A673 (cell line): ENCODE measurements at places on chromosomes 7 and 10. TPM values are rescaled to one million over a fixed set of nuclear protein-coding genes. Genes with fewer than 3 reads are reported as not detected.

ICA1 gene
- total RNA-seq = not detected in 2 replicates

GRCh38 chr7:73894733-73895551, 34.0 kb downstream of the TMEM270 start:
- DNase-seq = no peak

DPP6 gene
- not detected in 2 replicates for total RNA-seq

CALML5 gene
- not detected in 2 replicates for total RNA-seq

GRCh38 chr10:69645296-69646184, 15.5 kb downstream of the FAM241B start:
- no peak for DNase-seq

FGFR2 gene
- 0.60 and 1.6 TPM in 2 replicates for total RNA-seq

CLEC5A gene
- not detected in 2 replicates for total RNA-seq

GRCh38 chr7:135877805-135878204, 99.4 kb downstream of the MTPN start:
- no peak for DNase-seq

GRCh38 chr10:43068471-43069210, 8.2 kb upstream of the RET start:
- DNase-seq = no peak

GRCh38 chr7:17186745-17187530, 111.5 kb upstream of the AHR start:
- DNase-seq = no peak

GRCh38 chr10:123645615-123646014, 20.5 kb upstream of the GPR26 start:
- DNase-seq = no peak

TUBB8 gene
- 0.24 and 0.35 TPM in 2 replicates for total RNA-seq

DNA sequence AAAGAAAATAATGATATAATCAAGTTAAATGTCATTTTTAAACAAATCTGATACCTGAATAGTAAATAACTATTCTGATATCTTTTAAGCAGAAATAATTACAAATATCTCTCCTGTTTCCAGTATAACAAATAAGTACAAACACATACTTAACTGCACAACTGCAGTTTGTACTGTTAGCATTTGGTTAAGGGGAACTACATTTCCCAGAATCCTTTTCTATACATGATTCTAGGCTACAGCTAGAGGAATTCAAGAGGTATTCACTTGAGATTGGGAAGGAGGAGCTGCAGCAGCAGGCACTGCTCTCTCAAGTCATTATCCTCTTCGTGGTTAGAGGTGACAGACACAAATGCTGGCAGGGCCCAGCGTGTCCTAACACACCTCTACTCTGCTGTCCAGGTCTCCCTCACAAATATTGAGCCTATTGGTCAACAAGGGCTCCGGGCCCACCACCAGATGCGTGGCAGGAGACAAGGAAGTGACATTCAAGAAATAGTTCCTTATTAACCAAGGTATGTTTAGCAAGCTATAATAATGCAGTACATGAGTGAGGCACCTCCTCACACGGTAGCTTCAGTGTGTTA, 255.1 kb upstream of the MKLN1 start:
- peak; percentile 85 for DNase-seq

CRYGN gene
- total RNA-seq = 0.13 TPM in 2 replicates

- DNase-seq = no peak
Measured at GRCh38 chr7:116713500-116713899, 41.5 kb downstream of the MET start.

DNA sequence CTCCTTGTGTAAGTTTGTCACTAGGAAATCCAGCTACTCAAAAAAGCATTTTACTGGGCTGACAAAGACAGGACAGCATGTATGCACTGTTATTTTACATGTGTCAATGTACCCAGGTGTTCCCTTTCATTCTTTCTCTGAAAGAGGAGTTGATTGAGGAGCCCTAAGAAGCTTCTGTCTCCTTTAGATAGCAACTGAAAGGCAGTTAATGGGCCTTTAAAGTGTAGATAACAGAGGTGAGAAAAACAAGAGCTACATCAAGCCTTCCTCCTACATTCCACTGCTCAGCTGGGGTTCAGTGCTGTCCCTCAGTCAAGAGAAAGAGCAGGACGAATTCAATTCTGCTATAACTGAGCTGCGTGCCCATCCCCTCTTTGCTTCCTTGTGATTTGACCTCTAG, 12.8 kb upstream of the WIPF3 start:
- DNase-seq = no peak

- DNase-seq = peak; percentile 92
Measured at GRCh38 chr10:68550747-68551411, 9.3 kb upstream of the TET1 start.

NUTM2E gene
- 0.37 and 0.49 TPM in 2 replicates for total RNA-seq

- peak; percentile 3 for DNase-seq
Measured at GRCh38 chr7:113217314-113217713, 99.0 kb upstream of the SMIM30 start.

AKR1C2 gene
- total RNA-seq = 16.2 and 23.5 TPM in 2 replicates

GRCh38 chr7:91632234-91632940, 248.1 kb downstream of the MTERF1 start:
- peak; percentile 52 for DNase-seq

DNA sequence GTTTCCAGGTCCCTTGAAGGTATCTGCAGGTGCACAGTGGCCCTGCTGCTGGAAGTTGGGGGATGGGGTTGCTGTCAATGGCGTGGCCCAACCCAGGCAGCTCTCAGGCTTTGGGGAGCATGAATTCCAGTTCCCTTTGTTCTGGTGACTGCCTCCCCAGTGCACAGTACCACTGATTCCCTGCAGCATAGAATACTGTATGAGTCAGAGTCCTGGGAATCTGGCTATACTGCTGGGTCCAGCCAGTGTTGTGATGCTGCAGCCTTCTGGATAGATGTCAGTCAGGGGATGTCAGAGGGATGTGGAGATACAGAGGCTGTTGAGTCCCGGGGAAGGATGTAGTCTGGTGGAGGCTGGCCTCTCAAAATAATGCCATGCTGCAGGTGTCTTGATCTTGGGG, 99.3 kb downstream of the LANCL2 start:
- no peak for DNase-seq

GRCh38 chr7:98399890-98400541, 874 bp downstream of the BAIAP2L1 start:
- DNase-seq = no peak

GRCh38 chr7:55063633-55064032, 44.8 kb downstream of the EGFR start:
- no peak for DNase-seq

DNA sequence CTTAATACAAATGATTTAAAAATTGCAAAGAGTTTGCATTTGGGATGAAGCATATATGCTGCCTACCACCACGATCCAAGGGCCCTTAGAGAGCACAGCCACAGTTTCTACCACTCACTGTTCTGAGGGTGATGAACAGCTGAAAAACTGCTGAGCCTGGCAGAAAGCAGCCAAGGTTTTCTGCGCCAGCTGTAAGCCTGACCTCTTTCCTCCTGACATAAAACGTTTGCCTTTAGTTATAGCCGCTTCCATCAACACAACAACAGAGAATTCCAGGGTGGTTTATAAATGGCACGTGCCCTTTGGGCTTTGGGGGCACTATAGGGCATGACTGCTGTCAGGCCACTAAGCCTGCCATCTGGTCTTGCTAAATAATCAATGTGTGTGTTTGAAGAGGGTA, 222.8 kb downstream of the RELN start:
- no peak for DNase-seq

AIMP2 gene
- total RNA-seq = 87.4 and 90.1 TPM in 2 replicates

GRCh38 chr10:102731222-102731800, 12.4 kb upstream of the WBP1L start:
- no peak for DNase-seq

KAZALD1 gene
- 12.5 and 19.2 TPM in 2 replicates for total RNA-seq

- peak; percentile 25 for DNase-seq
Measured at GRCh38 chr7:22582863-22583622, 83.1 kb upstream of the STEAP1B start.

DNA sequence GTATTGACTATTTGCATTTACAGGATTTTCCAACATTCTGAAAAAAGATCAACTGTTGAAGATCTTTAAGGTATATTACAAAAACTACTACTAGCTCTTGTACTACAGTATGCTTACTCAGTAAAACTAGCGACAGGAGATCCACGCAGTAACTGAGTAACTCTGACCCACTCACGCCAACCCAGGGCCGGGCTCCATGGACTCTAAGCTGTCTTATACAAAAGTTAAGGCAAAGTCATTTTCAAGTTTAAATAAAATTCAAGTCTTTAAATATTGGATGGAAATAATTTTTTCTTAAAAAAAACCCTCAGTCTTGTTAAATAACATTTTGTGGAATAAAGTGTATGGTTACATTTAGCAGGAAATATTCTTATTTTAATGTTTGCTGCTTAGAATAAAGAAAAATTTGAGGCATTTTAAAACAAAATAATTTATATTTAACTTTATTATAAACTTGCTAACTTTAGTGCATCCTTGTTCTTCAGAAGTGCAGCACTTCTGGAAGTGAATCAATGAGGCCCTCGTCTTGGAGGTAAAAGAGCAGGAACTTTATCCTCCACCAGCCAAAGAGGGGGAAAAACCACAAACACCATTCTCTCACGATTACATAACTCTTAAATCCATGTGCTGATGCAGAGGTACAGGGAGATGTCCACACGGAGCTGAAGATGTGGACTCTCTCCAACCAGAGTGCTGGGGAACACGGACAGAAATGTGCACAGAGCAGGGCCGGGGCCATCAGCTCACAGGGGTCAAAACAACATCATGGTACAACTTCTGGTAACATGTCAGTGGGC, 119.9 kb downstream of the LARP4B start:
- no peak for DNase-seq

- no peak for DNase-seq
Measured at GRCh38 chr10:26430641-26431163, 7.4 kb upstream of the APBB1IP start.

DNA sequence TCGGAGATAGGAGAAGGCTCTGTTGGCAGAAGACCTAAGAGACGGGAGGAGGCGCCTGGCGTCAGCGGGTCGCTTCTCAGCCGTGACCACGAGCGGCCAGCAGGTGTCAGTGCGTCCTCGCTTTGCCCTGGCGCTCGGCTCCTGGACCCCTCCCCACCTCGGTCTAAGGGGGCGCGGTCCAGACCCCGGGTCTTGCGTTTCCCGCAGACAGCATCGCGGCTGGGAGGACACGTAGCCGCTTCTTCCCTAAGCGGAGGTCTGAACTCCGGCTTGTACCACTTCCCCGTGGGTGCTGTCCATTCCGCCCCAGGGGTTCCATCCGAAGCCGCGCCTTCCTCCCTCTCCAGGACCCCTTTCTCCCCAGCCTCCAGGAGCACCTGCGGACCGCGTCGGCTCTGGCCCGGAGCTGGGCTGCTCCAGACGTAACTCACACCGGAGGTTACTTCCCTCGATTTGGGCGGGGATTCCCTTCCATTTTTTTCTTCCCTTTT, 593 bp upstream of the ADRA2A start:
- peak; percentile 67 for DNase-seq

SEMA3E gene
- total RNA-seq = not detected in 2 replicates

DNA sequence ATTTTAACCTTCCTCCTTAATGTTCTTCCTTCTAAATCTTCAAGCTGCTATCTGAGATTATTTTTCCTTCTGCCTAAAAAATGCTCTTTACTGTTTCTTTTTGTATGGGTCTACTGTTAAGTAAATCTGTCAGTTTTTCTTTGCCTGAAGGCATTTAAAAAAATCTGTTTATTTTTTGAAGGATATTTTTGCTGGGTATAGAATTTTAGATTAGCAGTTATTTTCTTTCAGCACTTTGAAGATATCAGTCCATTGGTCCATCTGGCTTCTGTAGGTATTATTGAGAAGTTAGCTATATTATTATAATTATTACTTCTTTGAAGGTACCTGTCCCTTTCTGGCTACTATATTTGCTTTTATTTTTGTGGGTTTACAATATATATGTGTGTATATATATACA, 171.4 kb downstream of the BBS9 start:
- no peak for DNase-seq

DNA sequence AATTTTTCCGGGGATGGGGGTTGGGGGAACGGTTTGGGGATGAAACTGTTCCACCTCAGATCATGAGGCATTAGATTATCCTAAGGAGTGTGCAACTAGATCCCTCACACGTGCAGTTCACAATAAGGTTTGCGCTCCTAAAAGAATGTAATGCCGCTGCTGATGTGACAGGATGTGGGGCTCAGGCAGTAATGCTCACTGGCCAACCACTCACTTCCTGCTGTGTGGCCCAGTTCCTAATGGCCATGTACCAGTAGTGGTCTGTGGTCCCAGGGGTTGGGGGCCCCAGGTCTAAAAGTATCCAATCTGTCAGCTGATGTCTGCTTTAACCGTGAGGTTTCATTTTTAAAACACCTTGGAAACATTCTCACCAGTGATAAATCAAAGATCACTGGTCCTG, 2.2 kb downstream of the STN1 start:
- no peak for DNase-seq

GRCh38 chr10:49298671-49298982, 343 bp upstream of the C10orf71 start:
- no peak for DNase-seq

- DNase-seq = no peak
Measured at GRCh38 chr10:75165684-75166622, 44.6 kb upstream of the VDAC2 start.

PTPRZ1 gene
- total RNA-seq = 0.20 and 0.58 TPM in 2 replicates

TUBAL3 gene
- total RNA-seq = 0.19 TPM in 1 of 2 replicates, not detected in the other

CRHR2 gene
- not detected in 2 replicates for total RNA-seq

DNA sequence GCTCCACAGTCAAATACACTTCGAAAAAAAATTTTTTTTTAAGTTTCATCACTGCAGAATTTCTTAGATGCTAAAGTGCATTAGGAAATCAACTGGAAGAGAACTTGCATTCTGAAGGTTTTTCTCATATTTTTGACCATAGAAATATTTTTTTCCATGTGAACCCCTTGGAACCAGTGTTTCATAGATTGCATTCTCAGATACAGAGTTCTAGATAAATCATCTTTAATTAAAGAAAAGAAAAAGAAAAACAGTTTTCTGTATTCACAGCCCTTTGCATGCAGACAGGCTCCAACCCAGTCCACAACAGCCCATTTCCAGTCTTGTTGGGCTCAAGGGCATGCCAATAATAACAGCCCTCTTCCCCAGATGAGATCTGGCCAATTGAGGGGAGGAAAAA, 75.5 kb upstream of the RPA3 start:
- DNase-seq = no peak

TMEM139 gene
- total RNA-seq = not detected in 2 replicates

- DNase-seq = no peak
Measured at GRCh38 chr7:140873434-140873833, 51.3 kb downstream of the BRAF start.

DNA sequence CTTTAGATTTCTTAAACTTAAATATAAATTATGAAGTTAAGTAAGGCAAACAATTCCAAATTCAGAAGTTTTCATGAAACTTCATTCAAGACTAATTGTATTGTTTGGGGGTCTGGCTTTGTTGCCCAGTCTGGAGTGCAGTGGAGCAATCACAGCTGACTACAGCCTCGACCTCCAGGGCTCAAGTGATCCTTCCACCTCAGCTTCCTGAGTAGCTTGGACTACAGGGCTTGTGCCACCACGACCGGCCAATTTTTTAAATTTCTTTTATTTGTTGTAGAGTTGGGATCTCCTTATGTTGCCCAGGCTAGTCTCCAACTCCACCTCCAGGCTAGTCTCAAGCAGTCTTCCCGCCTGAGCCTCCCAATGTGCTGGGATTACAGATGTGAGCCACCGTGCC, 12.5 kb downstream of the P4HA1 start:
- DNase-seq = no peak
